ENCODE measurements at places on chromosomes 12 and 14.
A peak's percentile ranks its signal among the peaks of the same experiment; 100 is the strongest.

- no peak for DNase-seq
Observed at GRCh38 chr12:89970722-89971121, 262.1 kb upstream of the ATP2B1 start.

- DNase-seq, result no peak
Observed at GRCh38 chr14:69696204-69696527, 70.8 kb upstream of the SRSF5 start.

GRCh38 chr12:121927813-121928212 is 9.4 kb downstream of the CFAP251 start:
- no peak for DNase-seq

DNA sequence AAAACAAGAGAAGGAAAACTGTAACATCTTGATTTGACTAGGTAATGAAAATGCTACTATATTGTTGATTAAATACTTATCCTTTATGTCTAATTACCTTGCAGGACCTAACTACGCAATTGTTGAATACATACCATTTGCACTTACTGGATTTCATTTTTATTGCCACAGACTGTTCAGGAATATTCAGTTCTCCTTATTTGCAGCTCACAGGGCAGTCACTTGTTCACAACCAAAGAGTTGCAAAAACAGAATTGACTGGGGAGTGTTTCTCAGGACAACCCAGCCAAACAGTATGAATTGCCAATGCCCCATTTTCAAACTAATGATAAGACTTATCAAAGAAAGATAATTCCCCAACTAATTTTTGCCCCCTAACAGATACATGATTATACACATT is 49.4 kb downstream of the CIT start:
- no peak for DNase-seq

DNA sequence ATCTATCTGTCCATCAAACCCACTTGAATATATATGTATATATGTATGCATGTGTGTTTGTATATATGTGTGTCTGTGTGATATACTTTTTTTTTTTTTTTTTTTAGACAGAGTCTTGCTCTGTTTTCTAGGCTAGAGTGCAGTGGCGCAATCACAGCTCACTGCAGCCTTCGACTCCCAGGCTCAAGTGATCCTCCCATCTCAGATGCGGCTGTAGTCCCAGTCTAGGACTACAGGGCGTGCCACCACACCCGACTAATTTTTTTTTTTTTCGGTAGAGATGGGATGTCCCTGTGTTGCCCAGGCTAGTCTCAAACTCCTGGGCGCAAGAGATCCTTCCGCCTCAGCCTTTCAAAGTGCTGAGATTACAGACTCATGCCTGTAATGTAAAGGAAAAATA is 13.0 kb upstream of the APOBEC1 start:
- DNase-seq, result no peak

DNA sequence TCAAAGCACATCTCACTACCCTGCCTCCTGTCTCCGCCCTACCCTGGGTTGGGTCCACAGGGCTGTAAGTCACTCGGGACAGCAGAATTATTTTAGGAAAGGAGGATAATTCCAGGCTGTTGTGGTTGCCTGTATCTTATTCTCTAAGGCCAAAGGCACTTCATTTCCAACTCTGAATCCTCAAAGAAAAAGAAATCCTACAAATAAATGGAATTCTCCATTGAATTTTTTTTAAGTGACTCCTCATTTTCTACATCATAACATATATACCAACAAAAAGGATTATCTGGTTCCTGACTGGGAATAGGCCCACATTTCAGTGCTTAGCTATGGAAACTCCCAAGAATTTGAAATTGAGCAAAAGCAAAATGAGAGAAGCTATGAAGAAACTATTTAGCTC is 186.4 kb downstream of the ITPR2 start:
- DNase-seq, result no peak

GRCh38 chr14:100383727-100384158 is 60.6 kb downstream of the SLC25A47 start:
- peak; percentile 51 for DNase-seq

- DNase-seq, result no peak
Observed at GRCh38 chr12:100348657-100349454, 8.0 kb upstream of the SLC17A8 start.

- no peak for DNase-seq
Observed at GRCh38 chr12:78248321-78248720, 417.6 kb downstream of the NAV3 start.

- no peak for DNase-seq
Observed at GRCh38 chr14:100881211-100882025, 22.1 kb downstream of the RTL1 start.

DNA sequence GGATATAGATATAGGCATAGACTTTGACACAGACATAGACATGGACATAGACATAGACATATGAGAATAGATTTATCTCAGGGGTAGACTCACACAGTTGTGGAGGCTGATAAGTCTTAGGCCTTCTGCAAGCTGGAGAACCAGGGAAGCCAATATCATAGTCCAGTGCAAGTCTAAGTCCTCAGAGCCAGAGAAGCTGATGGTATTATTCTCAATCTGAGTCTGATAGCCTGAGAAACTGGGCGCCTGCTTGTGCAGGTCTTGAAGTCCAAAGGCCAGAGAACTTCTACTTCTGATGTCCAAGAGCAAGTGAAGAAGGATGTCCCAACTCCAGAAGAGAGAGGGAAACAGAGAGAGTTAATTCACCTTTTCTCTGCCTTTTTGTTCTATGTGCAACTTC is 476.5 kb downstream of the SLC6A15 start:
- no peak for DNase-seq

DNA sequence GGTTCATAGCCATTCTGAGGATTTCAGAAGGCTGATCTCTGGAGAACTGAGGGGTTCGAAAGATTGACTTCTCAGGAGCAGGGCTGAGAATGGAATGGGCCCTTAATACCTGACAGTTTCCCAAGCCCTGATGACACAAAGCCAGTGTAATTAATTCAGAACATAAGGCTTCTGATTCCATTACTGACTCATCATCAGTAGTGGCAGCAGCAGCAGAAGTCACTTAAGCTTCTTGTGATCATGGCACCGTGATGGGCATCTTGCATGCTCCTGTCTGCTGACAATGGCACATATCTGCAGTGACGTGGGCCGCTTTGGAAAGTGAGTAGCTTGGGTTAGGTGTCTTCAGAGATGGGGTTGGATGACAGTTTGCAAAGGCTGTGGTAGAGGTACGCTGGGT is 38.2 kb upstream of the GSG1 start:
- DNase-seq, result no peak

DNA sequence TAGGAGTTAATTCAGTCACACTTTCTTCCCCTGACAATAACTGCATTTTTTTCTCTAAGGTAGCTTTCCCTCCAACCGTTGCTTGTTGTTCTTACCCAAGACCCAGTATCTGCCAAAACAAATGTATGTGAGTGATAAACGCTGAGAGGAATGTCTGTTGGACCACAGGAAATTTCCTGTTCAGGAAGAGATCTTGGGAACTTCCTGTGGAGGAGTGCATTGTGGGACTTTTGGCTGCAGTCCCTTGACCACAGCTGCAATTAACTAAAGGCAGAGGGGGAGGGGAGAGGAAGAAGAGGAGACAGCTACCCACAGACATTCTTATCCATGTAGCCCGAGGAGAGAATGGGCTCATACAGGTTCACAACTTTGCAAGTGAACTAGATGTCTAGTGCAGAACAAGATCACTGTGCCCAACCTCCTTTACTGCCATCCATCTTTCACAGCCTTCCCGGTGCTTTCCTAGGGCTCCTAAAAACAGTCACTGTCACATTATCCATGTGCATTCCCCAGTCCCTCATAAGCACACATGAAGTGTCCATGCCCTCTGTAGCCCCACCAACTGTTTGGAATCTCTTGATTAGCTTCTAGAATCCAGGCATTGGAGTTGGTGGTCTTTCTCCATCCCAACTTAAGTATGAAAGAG is 149.5 kb downstream of the ETV6 start:
- DNase-seq, result no peak

DNA sequence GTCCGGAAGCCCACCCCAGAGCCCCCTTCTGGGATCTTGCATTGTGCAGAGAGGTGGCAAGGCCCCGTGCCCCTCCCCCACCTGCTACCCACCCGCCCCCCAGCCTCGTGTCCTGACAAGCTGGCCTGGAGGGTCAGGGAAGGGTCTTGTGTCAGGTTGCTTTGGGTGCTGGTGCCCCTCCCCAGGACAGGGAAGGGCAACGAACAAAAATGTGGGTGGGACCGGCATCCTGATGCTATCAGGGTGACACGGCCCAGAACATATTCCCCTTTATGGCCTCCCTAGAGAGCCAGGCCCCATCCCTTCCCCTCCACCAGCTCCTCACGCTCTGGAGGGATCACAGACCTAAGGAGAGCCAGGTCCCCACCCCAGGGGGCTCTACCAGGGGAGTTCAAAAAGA is 38.7 kb upstream of the TMEM179 start:
- DNase-seq, result no peak

- no peak for DNase-seq
Observed at GRCh38 chr14:95479494-95479893, 37.0 kb downstream of the SYNE3 start.

DNA sequence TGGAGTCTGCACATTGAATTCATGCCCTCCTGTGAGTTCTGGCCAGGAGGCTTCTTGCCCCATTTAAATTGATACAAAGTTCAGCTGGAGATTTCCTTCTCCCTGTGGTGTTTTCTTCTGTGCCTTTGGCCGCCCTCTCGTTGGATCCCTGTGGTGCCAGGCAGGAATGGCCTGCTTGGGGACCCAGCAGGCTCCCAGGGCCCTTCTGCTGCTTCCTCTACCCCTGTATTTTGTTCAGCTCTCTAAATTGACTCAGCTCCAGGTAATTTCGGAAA is 197.2 kb downstream of the FOXA1 start:
- no peak for DNase-seq

- DNase-seq, result no peak
Observed at GRCh38 chr12:6215932-6216494, 15.8 kb downstream of the CD9 start.

DNA sequence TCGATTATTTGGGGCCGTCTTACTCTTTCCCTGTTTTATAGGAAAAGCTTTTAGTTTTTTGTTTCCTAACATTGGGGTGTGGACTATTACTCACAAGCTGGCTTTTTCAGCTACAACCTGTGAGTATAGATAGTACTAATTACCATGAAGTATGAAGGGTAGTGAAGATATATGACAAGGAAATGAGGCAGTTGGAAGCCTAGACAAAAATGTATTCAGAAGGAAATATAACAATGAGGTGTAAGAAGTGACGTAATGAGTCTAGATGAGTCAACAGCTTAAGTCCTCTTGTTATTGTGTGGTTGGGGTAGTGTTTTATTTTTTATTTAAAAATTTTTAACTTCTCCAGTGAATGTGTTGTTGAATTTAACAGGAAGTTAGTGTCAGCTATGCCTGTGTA is 804.5 kb downstream of the NRXN3 start:
- DNase-seq, result no peak

- DNase-seq, result no peak
Observed at GRCh38 chr12:78260976-78261375, 430.3 kb downstream of the NAV3 start.

- DNase-seq, result no peak
Observed at GRCh38 chr14:106562451-106562850, 1036.1 kb downstream of the TMEM121 start.

- DNase-seq, result no peak
Observed at GRCh38 chr14:43207189-43207588, 1299.9 kb downstream of the FSCB start.

DNA sequence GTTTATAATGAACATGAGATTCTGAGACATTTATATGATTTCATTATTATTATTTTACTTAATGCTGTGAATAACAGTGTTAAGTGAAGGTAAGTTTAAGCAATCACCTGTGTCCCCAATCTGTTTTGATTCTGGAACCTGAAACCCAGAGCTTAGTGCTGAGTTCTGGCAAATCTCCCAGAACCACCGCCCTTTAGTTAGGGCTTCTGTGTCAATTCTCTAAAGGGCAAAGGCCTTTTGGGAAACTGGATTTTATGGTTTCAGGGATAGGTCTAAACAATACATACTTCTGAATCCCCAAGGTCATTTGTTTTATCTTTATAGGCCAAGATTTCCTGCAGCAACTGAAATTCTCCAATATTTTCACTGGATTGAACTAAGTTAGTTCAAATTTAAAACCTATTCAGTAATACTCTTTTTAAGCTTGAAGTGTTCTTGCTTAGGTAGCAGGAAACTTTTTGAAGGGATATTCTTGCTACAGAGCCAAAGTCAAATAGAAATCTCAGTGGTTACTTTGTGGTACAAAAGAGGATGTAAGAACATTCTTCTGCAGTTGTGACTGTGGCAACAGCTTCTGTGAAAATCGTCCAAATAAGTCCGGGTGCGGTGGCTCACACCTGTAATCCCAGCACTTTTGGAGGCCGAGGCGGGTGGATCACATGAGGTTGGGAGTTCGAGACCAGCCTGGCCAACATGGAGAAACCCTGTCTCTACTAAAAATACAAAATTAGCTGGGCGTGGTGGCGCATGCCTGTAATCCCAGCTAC is 10.0 kb upstream of the PKP2 start:
- no peak for DNase-seq

DNA sequence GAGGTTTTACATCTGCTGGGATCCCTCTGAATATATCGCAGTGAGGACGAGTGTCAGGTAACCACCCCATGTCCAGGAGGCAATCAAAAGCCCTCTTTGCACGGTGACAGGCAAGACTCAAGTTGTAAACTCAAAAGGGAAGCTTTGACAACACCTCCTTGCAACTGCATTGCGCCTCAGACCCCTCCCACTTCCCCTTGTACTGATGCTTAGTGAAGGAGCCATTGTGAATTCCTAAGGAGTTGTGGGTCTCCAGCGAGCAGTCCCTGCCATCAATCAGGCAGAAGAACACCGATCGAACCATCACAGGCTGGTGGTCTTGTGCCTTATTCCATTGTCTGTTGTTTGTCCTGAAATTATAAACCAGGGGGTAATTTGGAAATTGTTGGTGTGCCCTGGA is 112.6 kb downstream of the CCDC60 start:
- no peak for DNase-seq

GRCh38 chr12:113190761-113191160 is 5.2 kb downstream of the RITA1 start:
- DNase-seq, result no peak

GRCh38 chr14:45290547-45290946 is 37.5 kb upstream of the MIS18BP1 start:
- DNase-seq, result no peak

- DNase-seq, result no peak
Observed at GRCh38 chr12:84698576-84699333, 213.8 kb downstream of the SLC6A15 start.

DNA sequence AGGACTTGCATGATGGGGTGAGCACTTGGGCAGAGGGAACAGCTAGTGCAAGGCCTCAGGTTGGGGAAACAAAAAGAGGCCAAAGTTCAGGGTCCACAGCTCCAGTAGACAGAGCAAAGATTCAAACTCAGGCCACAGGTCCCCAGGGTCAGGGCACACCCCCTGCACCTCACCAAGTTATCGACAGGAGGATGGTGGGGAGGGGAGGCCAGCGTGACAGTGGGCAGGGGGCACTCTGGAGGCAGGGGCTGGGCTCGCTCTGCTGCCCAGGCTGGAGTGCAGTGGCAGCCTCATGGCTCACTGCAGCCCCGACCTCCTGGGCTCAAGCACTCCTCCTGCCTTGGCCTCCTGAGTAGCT is 32.4 kb upstream of the ULK1 start:
- DNase-seq, result no peak

- DNase-seq, result no peak
Observed at GRCh38 chr12:100311317-100311716, 44.3 kb downstream of the SCYL2 start.
